ENCODE measurements at places on chromosomes 6 and 20.

DNA sequence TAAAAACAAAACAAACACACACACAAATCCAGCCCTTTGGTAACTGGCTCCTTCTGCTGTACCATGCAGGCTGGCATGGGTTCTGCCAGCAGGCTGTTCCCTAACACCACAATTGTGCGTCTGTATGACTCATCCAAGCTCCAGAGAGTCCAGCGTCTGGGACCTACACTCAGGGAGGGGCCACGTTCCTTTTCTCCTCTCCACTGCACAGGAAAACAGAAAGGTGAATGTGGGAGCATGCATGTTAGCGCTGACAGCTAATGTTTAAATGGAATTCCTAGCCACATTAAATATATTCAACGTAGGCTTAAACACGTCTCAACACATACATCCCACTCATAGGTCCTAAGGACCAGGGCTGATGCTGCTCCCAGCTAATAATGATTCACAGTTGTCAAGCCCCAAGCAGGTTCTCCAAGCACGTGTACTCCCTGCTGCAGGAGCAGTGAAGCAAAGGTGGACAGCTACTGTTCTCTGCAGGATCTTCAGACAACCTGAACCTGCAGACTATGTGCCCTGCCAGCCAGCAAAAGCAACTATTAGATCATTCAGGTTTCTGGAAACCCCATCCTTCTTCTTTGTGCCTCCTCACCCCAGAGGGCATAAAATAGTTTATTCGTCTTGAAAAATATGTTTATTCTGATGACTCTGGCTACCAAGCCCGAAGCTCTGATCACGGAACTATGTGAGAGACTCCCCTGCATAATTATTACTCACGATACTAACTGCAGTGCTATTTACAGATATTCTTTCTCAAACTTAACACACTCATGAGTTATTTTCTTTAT, 20.9 kb downstream of the MAP1LC3A start:
- peak; percentile 77 for DNase-seq

DNA sequence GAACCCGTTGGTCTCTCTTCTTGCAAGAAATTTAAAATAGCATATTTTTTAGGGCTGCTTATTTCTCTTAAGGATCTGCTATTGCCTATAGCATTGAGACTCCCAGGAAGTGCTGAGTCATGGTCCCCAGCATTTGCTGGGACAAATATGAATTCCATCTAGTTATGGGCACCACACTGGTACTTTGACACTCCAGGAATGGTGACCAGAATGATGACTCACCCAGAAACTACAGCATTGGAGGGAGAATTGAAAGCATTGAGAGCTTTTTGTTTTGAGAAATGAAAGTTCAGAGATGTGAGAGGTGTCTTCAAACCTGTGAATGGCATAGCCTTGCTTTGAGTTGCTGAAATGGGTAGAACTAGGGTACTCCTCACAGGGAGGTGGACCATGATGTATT, 699.7 kb downstream of the DHX35 start:
- DNase-seq: no peak

- DNase-seq: no peak
These were observed 73.9 kb downstream of the MDN1 start for GRCh38 chr6:89745716-89746115.

DNA sequence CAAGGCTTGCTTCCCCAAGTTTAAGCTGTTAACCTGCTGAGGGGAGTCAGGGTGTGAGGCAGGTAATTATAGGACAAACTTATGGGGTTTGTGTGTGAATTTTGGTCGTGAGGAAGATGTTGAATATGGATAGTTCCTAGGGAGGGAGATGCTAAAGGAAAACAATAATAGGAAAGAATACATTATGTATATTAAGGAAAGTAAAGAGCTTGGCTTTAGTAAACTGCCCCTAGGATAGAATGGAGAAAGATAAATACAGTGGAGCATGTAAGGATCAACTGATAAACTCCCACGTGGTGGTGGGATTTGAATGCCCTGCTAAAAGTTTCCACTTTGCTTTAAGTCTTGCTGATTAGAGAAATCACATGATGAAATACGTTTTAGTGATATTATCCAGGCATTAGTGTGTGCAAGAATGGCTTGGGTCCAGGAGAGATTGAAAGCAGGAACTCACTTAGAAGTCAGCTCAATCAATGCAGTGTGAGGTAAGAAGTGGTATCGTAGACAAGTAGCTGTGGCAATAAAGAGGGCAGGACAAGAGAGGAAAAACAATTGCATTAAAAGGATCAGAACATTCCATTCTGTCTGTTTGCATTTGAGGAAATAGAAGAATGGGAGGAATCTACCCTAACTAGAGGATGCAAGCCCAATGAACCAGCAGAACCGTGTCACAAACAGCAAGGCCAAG, 52.5 kb downstream of the RPS12 start:
- DNase-seq: no peak

DNA sequence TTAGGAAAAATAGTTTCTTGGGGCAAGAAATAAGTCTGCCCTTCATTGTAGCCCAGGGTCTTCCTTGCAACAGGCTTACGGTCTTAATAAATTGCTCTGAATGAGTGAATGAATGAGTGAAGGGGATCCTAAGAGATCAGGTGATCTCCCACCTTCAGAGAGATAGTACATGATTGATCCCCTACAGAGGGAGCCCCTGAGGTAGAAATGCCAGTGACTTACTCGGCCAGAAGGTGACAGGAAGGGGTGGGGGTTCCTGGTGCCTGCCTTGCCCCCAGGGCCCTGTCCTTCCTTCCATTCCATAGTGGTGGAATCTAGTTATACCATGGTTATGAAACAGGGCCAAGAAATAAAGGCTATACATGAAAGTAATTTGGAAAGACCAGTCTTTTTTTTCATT, 215.3 kb upstream of the SSTR4 start:
- no peak for DNase-seq

DNA sequence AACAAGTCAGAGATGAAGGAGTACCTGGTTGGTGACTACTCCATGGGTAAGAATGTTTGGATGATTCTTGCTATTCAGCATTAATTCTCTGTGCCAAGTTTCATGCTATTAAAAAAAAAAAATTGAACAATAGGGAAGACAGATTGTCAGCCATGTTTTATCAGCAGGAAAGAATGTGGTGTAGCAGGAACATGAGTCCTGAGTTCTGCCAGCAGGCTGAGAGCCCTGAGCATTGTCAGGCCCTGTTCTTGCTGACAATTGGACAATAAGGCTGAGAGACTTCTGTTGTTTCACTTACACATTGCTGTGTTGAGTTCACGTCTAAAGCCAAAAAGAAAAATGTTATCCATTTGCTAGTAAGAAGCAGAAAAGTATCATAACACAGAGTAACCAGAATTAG, 70.4 kb upstream of the SMIM28 start:
- no peak for DNase-seq

DNA sequence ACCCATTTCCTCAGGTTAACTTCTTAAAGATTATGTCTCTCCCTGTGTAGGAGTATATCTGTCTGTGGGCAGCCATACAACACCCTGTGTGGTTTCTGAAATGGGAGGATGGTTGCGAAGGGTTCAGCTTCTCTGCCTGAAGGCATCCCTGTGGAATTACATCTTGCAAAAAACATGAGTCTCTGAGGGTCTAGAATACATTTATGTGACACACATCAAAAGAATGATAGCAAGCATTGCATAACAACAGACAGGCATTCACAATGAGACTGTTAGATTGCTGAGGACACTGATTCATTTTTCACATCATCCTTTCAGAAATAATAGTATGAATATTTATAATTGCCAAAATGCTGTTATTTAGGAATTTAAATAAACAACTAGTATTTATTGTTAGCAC, 670.9 kb downstream of the HTR1B start:
- no peak for DNase-seq

DNA sequence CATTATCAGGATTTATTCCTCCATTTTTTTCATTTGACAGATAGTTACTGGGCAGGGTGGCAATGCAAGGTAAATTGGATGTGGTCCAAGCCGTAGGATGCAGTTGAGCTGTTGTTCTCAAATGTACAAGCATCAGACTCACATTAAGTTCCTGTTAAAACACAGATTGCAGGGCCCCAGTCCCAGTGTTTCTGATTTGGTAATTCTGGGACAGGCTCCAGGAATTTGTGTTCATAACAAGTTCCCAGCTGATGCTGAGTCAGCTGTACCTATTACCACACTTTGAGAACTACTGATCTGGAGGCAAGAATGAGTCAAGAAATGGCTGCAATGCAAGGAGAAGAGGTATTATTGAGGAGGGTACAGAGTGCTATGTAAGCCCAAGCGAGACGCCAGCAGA, 11.7 kb downstream of the TMEM244 start:
- no peak for DNase-seq

GRCh38 chr6:11298651-11299420, 66.4 kb upstream of the NEDD9 start:
- no peak for DNase-seq

GRCh38 chr6:109389650-109390274, 7.5 kb upstream of the CD164 start:
- DNase-seq: no peak

GRCh38 chr6:148746363-148747144, at the start of gene UST:
Gene UST, plus strand, starts transcription at chr6:148747030. Its CDS starts 401 bp downstream, at chr6:148747431.
- peak; percentile 86 for DNase-seq

GRCh38 chr6:158009114-158009891, 27.6 kb downstream of the SYNJ2 start:
- DNase-seq: peak; percentile 33

Measured in amniotic stem cell (primary cell).